Breast epithelium (tissue), 4 donors: ENCODE measurements at places on chromosomes 4 and X. TPM values are rescaled to one million over a fixed set of nuclear protein-coding genes. Genes with fewer than 3 reads are reported as not detected.

- no peaks in the 10 kb centered on the region for H3K36me3 ChIP-seq
- H3K27ac ChIP-seq = no peak overlapping the region
- no peaks in the 10 kb centered on the region for H3K4me1 ChIP-seq
- H3K4me3 ChIP-seq = no peak overlapping the region
Measured at GRCh38 chr4:182189103-182189878, 53.9 kb upstream of the TENM3 start.

SULT1B1 gene
- total RNA-seq = 1.4 TPM

NKX3-2 gene
- not detected for total RNA-seq

GRCh38 chrX:84363663-84364062 lies 138.6 kb downstream of the HDX start:
- H3K27ac ChIP-seq = no peak overlapping the region
- no peaks in the 10 kb centered on the region for H3K27me3 ChIP-seq
- H3K36me3 ChIP-seq = no peaks in the 10 kb centered on the region
- no peak overlapping the region for H3K4me3 ChIP-seq
- H3K4me1 ChIP-seq = no peaks in the 10 kb centered on the region

- no peaks in the 10 kb centered on the region for H3K36me3 ChIP-seq
- H3K27ac ChIP-seq = no peak overlapping the region
- no peak overlapping the region for H3K4me3 ChIP-seq
- peaks cover 4% of the 10 kb centered on the region for H3K27me3 ChIP-seq
Measured at GRCh38 chrX:23720117-23720677, 22.9 kb downstream of the ACOT9 start.

DNA sequence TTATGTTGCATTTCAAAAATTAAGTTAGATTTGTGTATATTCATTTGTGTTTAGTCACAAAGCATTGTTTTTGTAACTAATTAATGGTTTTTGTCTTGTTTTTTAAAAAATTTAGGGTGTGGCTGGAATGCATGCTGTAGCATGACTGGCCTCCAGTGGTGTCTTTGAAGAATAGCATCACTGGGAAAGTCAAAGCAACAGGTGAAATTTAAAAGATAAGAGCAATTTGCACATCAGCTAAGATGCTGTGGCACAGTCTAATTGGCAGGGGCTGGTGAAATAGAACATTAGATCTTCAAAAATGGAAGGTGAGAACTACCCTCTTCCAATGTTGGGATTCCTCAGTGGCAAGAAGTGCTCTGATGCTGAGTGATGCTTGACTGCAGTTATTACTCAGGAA lies 45.3 kb downstream of the ANK2 start:
- H3K36me3 ChIP-seq = no peaks in the 10 kb centered on the region
- no peak overlapping the region for H3K4me3 ChIP-seq
- DNase-seq = no peak

FRMD7 gene
- not detected for total RNA-seq

- no peak overlapping the region for H3K4me3 ChIP-seq
- no peaks in the 10 kb centered on the region for H3K27me3 ChIP-seq
- no peaks in the 10 kb centered on the region for H3K4me1 ChIP-seq
- no peak for DNase-seq
- peaks cover 31% of the 10 kb centered on the region for H3K36me3 ChIP-seq
Measured at GRCh38 chr4:3515646-3516045, 16.6 kb downstream of the LRPAP1 start.

PF4V1 gene
- total RNA-seq = not detected
